ENCODE measurements at places on chromosomes 6 and 20.
A peak's percentile ranks its signal among the peaks of the same experiment; 100 is the strongest.

- no peak for DNase-seq
These were observed 228.2 kb downstream of the KCNQ5 start for GRCh38 chr6:72850040-72850439.

- DNase-seq: no peak
These were observed 3.7 kb upstream of the SYNDIG1 start for GRCh38 chr20:24465730-24466129.

DNA sequence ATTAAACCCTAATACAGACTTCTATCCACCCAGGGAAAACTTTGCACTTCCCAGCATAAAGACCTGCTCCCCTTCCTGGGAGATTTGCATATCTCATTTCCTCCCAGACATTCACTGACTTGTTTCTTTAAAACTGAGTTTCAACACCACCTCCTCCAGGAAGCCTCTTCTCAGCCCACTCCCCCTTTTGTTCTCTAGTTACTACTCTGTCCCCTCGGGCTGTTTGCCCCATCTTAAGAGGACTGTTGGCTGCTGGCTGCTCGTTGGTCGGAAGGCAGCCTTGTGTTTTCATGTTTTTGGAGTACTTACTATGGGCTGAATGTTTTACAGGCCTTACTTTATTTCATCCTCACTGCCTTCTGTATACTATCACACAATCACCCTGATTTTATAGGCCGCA lies 6.6 kb downstream of the ARHGAP40 start:
- no peak for DNase-seq

GRCh38 chr20:42734660-42735368 lies 454.9 kb downstream of the PTPRT start:
- DNase-seq: no peak

GRCh38 chr20:12153628-12154027 lies 235.9 kb downstream of the BTBD3 start:
- DNase-seq: no peak

DNA sequence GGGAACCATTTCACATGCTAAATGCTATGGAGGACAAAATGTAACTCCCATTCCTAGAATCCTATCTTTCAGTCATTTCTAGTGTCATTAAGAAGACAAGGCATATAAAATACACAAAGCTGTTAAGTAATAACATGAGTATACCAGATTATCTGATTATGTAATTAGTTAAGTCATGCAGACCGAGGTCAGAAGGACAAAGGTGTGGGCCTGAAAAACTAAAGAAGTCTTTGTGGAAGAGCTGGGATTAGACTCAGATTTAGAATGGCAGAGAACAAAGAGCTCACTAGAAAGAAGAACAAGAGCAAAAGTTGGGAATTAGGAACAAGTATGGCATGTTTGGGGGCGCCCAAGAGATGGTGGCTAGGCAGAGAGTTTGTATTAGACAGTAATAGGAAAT lies 37.0 kb downstream of the EFHC1 start:
- no peak for DNase-seq

DNA sequence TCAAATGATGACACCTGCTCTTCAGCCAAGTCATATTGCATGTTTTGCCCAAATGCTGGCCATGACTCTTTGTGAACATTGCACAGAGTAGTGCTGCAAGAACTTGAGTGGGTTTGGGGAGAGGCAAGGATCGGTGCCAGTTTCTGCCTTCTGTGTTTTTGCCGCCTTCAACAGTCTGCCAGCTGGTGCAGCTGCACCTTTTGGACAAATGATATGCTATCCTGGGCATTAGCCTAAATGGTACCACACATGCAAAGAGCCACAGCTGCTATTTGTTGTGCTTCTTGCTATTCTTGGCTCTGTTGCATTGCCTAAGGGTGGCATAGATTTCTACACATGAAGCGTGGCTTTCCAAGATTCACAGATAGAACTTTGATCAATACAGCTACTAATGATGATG lies 189.0 kb upstream of the CCN2 start:
- DNase-seq: no peak

GRCh38 chr6:3152689-3153088 lies 4.7 kb downstream of the TUBB2A start:
- DNase-seq: no peak

DNA sequence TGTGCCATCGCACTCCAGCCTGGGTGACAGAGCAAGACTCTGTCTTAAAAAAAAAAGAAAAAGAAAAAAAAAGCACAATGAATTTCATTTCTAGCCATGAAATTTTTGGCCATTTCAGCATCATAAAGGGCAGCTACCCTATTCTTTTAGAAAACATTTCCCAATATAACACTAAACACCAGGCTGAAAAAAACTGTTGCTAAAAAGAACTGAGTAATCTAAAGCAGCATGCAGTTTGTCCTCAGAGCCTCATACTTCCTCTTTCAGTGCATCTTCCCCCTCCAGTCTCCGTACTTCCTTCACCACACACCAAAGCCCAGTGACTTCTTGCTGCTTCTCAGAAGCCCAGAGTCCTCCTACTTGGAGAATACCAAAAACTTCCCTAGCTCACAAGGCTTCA lies 5.6 kb upstream of the IFNGR1 start:
- no peak for DNase-seq

- DNase-seq: no peak
These were observed 30.3 kb downstream of the RIPOR2 start for GRCh38 chr6:24905483-24905882.

GRCh38 chr6:21476112-21476511 lies 117.4 kb upstream of the SOX4 start:
- DNase-seq: no peak

- DNase-seq: no peak
These were observed 230.9 kb upstream of the HTR1E start for GRCh38 chr6:86706449-86706848.

- DNase-seq: no peak
These were observed 105.9 kb downstream of the TOX2 start for GRCh38 chr20:44020406-44021148.

- no peak for DNase-seq
These were observed 1.7 kb downstream of the POPDC3 start for GRCh38 chr6:105178110-105178509.

- no peak for DNase-seq
These were observed 245.9 kb upstream of the HS3ST5 start for GRCh38 chr6:114588726-114589125.

- DNase-seq: no peak
These were observed 114.4 kb downstream of the FOXC1 start for GRCh38 chr6:1724124-1724523.

- DNase-seq: no peak
These were observed 87.3 kb upstream of the NHSL1 start for GRCh38 chr6:138586638-138587037.

DNA sequence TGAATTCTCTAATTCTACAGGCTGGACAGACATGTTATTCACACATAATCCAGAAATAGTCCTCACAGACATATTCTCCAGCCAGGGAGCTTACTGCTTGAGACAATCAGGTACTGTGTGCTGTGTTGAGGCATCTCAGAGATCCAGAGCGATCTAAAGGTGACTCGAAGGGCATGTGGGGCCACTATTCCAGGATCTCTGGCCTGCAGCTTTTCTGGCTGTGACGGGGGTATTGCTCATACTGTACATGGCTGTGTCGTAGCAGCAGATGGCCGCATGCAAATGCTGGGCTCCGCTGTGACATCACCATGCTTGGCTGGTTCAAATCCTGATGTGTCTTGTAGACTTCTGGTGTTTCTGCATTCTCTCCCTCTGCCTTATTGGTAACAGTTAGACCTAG lies 37.8 kb downstream of the CD109 start:
- no peak for DNase-seq

GRCh38 chr20:43029176-43029575 lies 160.5 kb downstream of the PTPRT start:
- DNase-seq: no peak

DNA sequence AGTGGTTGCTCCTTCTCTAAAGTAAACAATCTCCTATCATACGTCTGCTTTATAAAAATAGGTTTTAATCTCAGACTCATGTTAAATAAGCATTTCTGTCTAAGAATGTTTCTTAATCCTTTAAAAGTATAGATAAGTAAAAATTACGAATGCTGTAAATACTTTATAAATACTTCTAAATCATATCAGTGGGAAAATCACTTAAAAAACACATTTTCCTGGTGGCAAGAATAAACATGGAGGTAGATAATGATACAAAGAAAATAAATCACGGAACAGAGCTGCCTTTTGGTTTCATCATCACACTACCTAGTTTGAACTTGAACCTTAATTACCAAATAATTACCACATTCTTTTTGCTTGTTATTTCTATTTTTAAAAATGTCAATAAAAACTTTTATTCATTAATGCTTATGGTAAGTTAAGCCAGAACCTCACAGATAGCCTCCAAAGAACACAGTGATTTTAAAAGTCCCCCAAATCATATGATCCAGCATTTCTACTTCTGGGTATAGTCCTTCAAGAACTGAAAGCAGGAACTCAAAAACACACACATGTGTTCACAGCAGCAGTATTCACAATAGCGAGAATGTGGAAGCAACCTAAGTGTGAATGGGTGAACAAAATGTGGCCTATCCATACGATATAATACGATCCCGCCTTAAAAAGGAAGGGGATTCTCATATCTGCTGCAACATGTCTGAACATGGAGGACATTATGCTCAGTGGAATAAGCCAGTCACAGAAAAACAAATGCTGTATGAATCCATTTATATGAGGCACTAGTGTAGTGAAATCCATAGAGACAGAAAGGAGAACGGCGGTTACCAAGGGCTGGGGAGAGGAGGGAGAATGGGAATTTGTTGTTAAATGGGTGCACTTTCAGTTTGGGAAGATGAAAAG lies 72.4 kb downstream of the SLC22A23 start:
- no peak for DNase-seq

- DNase-seq: no peak
These were observed 108.5 kb downstream of the UNC5CL start for GRCh38 chr6:40930555-40930954.

DNA sequence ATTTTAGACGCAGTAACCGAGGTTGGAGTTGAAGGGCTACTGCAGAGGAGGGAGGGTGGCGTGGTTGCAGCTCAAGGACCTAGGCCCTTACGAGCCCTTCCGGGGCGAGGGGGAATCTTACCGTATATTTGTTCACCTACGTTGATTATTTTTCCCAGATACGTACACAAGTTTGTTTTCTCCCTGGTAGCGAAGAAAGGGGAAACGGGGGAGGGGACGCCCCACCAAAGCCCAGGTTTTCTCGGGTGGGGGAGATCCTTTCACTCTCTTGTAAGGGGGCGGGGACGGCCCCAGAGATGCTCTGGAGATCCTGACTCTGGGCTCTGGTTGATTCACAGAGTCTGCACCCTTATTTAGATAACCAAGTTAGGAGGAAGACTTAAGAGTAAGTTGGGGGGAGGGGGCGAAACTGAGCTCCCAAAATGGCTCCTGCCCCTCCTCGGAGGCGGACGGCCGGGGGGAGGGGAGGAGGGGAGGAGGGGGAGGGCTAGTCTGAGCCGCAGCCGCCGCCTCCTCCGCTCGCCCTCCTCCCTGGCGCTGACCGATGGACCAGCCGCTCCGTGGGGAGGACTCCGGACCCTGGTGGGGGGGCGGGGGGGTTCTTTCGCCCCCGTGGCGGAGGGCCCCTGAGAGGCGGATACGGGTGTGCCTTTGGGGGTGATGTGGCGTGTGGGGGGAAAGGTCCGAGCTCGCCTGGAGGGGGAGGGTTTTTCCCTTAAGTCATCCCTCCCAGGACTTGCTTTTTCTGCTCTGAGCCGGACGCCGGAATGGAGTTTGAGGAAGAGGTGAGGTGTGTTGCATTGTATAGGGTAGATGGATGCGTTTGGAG lies 2.2 kb downstream of the BRD2 start:
- peak; percentile 62 for DNase-seq

DNA sequence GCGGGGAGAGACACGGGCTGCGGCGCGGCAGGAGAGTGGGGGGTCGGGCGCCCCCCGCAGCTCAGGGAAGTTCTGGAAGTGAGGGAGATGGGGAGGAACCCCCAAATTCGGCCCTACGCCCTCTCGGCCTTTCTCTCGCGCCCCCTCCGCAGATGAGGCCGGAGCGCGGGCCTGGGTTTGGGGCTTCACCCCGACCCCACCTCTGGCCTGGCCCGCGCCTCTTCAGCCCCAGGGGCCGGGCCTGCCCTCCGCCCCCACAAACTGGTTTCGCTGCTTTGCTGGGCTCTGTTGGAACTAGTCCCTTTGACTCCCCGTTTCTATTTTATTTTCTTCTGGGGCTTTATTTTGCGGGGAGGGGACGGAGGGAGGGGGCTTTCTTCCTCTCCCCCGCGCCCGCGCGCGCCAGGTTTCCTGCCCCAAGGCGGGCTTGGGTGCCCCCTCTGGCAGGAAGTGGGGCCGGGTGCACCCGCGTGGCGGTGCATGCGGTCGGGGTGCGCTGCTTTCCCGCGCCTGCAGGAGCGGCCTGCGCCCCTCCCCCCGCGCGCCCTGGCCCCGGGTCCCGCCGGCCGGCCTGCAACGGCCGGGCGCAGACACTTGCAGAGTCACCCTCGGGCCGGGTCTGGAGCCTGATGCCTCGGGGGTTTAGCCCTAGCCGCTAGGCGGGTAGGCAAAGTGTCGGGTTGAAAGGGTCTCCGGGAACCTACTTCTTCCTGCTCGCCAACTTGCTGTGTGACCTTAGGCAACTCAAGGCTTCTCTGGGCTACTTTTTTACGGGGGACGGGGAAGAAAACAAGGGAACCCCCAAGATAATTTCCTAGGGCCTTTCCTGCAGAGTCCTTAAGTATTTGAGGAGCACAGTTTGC lies 1.3 kb downstream of the HMGA1 start:
- DNase-seq: peak; percentile 68

- DNase-seq: peak; percentile 2
These were observed 105.6 kb downstream of the ZDHHC14 start for GRCh38 chr6:157486572-157486971.

DNA sequence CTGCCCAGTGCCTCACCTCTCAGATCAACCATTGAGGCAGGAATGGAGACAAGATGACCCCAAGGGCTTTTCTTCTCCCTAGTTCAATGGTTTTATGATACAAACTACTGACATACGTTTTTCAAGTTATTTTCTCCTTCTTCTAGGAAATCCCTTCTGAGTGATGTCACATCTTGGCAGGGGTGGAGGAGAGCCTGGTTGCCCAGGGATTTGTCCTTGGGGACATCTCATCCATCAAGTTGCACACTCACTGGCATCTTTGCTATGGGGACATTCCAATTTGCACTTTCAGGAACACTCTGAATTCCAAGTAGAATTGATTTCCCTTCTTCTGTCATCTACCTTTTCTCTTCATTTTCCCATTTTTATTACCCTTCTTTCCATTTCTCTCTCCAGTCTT lies 9.9 kb downstream of the ZFP57 start:
- no peak for DNase-seq

GRCh38 chr6:134002821-134003220 lies 49.6 kb downstream of the SLC2A12 start:
- no peak for DNase-seq

GRCh38 chr6:113862112-113862511 lies 5.0 kb downstream of the MARCKS start:
- DNase-seq: no peak

DNA sequence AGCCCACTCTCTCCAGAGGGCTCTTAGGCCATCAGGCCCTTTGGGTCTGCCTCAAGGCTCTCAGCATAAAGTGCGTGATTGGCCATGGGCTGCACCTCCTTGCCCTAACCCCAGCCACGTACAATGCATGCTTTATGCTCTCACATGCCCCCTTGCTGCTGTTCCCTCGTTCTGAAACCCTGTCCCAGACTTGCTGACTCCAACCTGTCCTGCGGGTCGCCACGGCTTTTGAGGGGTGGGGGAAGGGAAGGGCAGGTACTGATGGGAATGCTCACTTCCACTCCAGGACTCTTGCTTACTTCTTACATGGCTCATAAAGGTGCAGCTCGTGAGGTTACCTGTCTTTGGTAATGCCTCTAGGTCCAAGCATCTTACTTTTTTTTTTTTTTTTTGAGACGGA lies 6.0 kb downstream of the ARMC12 start:
- DNase-seq: no peak

All from activated T-helper 1 cell treated with Interleukin-2 at 50 U/mL for 16 hours (primary cell).